Lower lobe of right lung (tissue), 2 donors: ENCODE measurements at places on chromosomes 16 and 17. TPM values are rescaled to one million over a fixed set of nuclear protein-coding genes. Genes with fewer than 3 reads are reported as not detected.

DNA sequence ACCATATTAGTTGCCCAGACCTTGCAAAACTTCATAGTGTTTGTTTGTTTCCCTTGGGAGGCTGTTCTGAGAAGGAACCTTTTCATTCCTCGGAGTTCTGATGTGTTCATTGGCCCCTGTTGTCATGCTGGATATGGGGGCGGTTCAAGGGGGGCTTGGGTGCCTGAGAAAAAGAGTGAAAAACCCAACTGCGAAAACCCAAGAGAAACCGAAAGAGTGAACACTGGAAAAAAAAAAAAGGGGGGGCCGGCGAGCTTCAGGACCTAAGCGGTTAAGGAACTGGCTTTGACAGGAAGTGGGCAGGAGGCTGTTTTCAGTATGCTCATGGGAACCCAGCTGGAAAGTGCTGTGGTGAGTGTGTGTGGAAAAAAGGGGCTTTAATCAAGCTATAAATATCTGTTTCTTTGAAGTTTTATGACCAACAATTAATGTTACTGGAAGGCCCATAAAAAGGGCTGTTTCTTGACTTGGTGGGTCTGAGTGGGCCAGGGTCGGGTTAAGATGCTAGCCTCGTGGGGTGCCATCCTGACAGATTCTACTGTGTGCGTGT, 510.7 kb downstream of the MAF start:
- no peak for DNase-seq

- no peak for DNase-seq
These were observed 22.6 kb upstream of the UBE2G1 start for GRCh38 chr17:4389079-4389478.

- no peak for DNase-seq
These were observed 111.9 kb upstream of the ERCC4 start for GRCh38 chr16:13808102-13808501.

- DNase-seq: no peak
These were observed 22.6 kb downstream of the CACNG4 start for GRCh38 chr17:66987059-66987616.

DNA sequence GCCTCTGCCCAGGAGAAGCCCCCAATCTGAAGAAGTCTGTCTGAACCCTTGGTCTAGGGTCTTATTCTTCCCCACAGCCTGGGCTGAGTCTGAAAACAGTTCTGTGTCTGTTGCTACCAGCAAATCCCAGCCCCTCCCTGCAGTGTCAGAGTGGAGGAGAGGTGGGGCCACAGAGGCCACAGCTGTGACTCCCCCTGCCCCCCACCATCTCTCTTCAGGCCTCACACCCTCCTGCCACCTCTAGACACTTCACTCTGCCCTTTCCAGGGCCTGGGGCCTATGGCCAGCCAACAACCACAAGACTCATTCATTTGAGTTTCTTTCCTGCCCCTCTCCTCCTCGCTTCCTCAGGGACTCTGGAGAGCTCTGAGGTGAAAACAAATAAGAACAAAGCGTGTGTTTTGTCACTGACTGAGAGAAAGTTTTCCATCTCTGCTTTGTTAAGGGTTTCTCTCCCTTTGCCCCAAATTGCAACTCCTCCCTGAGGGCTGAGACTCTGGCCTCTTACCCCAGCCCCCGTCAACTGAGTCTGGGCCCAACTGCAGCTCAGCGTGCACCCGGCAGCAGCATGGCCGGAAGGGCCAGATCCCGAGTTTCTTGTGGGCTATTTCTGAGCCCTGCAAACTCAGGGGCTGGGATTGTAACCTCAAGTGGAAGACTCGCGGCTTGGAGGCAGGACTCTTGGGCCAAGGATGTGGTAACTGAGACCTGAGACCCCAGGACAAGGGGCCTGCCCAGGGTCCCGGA, 13.2 kb downstream of the C17orf50 start:
- peak; percentile 71 for DNase-seq

GRCh38 chr17:66313995-66314659, 11.7 kb downstream of the PRKCA start:
- DNase-seq: no peak

DNA sequence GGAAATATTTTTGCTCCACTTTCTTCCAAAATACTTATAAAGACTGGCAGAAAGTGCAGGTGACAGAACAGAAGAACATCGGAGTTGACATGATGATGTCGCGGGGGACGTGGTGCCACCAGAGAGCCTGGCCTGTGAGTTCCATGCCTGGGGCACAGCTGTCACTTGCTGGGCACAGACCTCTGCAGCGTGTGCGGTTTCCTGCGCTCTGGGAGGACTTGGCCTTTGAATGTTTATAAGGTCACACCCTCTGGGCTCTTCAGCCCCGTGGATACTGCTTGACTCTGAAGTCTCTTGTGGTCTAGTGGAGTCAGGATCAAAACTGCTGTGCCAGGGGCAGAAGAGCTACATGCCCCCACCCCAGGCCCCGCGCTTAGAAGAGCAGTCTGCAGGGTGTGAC, 357.9 kb downstream of the SLC39A11 start:
- no peak for DNase-seq

DNA sequence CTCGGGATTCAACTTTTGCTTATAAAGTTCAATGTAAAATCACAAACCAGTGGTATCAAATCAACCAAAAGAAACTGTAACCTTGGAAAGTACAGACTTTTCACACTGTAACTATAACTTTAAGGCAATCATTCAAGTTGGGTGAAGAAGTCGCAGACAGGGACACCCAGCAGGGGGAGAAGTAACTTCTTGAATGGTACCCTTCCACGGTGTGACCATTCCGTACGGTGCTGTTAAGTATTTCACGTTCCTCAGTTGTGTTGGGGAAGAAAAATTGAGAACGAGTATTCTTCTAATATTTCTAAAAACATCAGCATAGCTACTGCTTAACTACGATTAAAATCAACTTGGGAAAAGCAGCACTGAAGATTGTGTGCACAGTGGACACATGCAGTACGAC, 55.8 kb downstream of the MYH10 start:
- no peak for DNase-seq

DNA sequence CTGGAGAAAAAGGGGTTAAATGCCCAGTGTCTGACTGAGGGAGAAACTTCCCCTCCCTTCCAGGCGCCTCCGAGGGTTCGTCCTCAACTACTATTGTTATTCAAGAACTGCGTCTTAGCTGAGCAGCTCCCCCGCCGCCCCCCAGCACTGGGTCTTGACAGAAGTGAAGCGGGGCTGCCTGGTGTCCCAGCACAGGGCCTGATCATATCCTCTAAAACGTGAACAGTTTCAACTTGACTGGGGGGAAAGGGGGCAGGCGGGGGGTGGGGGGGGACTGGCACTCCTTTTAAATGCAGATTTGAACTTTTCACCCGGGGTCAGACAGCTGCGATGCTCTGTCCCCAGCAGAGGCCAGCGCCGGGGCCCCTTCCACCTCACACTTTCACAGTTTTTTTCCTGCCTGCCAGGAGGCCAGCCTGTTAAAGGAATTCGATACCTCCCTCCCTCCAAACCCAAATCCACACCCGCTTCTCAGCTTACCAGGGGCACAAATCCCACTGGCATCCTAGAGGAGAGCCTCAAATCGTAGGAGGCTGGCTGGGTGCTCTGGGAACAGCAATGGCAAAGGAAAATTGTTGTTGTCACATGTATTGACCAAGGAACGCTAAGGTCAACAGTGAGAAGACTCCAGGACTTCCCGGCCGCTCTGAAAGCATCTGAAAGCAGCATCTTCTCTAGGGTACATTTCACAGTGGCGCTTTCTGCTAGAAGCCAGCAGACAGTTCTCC, 14.5 kb downstream of the ZFHX3 start:
- no peak for DNase-seq

GRCh38 chr16:85491798-85492294, 121.3 kb upstream of the GSE1 start:
- DNase-seq: peak; percentile 86

DNA sequence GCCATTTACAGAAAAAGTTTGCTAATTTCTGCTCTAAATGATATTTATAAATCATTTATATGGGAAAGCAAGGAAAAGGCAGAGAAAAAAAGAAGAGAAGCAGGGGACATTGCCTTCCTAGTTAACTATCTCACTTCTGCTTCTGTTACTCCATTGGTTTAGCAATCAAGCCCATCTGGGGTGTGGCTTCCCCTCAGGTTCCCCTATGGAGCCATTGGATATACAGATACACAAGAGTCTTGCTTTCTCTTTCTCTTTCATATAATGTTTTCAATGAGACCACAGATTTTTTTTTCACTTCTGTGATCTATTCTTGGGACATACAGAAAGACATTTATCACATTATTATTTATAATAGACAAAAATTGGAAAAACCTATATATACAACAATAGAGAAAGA, 105.6 kb upstream of the TOM1L1 start:
- no peak for DNase-seq

DNA sequence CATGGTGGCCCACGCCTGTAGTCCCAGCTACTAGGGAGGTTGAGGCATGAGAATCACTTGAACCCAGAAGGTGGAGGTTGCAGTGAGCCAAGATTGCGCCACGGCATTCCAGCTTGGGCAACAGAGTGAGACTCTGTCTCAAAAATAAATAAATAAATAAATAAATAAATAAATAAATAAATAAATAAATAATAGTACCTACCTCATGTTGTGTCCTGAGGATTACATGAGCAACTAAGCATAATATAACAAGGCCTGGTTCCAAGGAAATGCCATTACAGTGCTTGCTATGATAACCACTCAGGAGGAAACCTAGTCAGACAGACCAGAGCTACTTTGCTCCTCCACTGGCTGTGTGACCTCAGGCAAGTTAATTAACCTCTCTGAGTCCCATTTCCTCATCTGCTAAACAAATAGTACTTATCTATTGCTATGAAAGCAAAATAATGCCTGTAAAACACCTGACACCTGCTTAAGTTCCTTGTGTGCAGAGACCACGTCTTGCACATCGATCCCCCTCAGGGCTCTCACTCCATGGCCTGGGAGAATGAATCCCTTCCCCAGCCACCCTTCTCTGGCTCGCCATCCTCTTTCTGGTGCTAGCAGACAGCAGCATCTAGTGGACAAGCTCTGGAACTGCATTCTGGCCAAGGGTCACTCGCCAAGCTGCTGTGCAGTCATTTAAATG, 7.5 kb downstream of the EPOP start:
- peak; percentile 67 for DNase-seq

GRCh38 chr16:62254372-62254771, 218.1 kb upstream of the CDH8 start:
- DNase-seq: no peak

ATP1B2 gene
- 3.1 TPM for total RNA-seq

GAS2L2 gene
- total RNA-seq: 3.1 TPM

CES5A gene
- not detected for total RNA-seq
